D341Med (cell line): ENCODE measurements at places on chromosomes 1 and 21.

- DNase-seq = no peak
These were observed 56.8 kb downstream of the KCNAB2 start for GRCh38 chr1:6102532-6102845.

GRCh38 chr1:81349194-81349965 lies 451.4 kb upstream of the ADGRL2 start:
- DNase-seq = no peak

DNA sequence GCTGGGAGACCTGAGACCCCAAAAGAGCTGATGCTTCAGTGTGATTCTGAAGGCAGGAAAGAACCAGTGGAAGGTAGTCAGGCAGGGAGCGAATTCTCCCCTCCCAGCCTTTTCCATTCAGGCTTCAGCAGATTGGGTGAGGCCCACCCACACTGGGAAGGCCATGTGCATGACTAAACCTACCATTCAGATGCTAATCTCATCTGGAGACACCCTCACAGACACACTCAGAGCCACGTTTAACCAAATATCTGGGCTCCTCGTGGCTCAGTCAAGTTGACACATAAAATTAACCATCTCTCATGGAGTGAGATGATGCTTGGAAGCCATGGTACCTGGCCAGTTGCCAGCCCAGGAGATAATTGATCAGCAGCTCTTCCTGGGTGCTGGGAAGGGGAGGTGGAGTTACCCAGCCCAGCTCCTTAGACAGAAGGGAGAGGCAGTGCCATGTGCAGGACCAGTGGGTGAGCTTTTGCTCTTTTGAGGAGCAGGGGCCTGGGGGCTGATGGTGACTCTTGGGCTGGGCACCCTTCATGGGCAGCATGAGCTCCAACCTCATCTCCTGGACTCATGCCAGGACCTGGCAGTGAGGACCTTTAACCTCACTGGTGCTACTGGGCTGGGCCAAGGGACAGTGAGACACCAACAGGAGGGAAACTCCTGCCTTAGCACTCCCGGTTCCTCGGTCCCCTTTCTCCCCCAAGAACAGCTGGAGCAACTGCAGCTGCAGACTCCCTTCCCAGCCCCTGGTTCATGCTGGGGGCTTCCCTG lies 89.0 kb upstream of the ACTL8 start:
- DNase-seq = no peak

DNA sequence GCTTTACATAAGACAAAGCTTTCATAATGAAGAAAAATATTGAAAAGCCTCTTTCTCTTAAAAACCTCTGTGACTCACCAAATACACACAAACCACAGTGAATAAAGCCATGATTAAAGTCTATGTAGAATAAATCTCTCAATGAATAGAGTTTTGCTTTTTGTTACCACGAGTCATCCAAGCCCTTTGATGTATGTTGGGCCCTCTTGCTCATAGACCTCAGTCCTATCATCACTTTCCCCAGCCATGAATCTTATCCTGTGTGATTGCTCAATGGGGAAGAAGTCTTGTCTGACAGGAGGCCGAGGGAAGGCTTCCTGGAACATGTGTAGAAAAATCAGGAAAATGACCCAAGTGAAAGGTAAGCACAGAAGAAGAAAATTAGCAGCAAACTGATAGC lies 60.8 kb downstream of the NGF start:
- no peak for DNase-seq

DNA sequence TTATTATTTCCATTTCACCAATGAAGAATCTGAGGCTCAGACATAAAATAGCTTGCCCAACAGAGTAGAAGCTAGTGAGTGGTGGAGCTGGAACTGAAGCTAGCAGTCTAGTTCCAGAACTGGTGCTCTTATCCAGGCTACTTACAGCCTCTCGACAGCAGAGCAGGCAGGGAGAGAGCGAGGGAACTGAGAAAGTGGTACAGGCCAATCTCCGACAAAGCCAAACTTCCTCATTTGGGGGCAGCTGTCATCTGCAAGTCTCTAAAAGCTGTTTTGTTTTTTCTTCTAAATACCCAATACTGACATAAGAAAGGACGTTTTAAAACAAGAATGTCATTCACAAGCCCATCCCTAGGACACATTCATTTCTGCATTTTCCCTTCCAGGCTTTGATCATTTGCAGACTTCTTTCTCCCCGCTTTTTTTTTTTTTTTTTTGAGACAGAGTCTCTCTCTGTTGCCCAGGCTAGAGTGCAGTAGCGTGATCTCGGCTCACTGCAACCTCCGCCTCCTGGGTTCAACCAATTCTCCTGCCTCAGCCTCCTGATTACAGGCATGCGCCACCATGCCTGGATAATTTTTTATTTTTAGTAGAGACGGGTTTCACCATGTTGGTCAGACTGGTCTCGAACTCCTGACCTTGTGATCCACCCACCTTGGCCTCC lies 20.0 kb downstream of the YIPF1 start:
- DNase-seq = no peak

DNA sequence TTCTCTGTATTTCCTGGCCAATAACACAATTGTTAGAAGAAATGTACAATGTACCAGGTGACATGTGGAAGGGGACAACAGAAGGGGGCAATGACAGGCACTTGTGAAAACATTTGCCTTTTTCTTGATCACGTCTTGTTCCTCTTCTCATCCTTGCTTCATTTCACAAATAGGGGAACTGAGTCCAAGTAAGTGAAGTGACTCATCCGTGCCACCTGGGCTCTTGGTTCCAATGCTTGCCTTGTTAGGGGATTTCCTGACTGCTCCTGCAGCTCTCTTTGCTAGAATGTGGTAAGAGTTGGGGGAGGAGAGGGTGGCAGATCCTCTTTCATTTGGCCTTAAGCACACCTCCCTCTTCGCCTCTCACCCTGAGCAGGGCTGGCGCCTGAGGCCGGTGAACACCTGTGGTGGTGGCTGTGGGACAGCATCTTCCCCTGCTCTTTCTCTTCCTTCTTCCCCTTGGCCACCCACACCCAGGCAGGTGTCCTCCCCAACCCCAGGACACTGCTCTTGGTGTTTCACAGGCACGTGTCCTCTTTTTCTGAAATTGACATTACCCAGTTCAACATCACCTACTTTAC lies 2.2 kb upstream of the RHEX start:
- DNase-seq = no peak

GRCh38 chr1:75126611-75127101 lies 7.5 kb upstream of the LHX8 start:
- no peak for DNase-seq

GRCh38 chr1:98898940-98899339 lies 105.7 kb downstream of the PLPPR5 start:
- no peak for DNase-seq

DNA sequence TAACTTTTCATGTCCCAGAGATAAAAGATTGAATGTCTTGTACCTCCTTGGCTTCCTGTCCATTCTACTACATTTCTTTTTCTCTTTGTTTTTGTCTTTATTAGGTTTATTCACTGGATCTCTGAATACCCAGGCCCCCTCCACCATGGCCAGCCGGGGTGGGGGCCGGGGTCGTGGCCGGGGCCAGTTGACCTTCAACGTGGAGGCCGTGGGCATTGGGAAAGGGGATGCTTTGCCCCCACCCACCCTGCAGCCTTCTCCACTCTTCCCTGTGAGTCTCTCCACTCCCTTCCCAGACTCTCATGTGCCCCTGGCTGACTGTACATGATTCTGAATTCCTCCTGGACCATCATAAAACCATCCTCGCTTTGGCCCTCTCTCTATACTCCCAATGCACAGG lies 10.2 kb downstream of the POLR3GL start:
- DNase-seq = no peak

DNA sequence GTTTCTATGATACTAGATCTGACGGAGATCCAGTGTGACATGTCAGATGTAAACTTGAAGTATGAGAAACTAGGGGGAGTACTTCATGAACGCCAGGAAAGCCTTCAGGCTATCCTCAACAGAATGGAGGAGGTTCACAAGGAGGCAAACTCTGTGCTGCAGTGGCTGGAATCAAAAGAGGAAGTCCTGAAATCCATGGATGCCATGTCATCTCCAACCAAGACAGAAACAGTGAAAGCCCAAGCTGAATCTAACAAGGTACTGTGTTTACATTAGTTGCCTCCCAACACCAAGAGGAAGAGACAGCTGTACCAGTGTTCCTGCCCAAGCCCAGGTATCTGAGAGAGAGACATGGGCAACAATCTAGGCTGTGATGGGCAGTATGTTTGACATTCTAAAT lies 112.2 kb upstream of the BMP8A start:
- DNase-seq = no peak

DNA sequence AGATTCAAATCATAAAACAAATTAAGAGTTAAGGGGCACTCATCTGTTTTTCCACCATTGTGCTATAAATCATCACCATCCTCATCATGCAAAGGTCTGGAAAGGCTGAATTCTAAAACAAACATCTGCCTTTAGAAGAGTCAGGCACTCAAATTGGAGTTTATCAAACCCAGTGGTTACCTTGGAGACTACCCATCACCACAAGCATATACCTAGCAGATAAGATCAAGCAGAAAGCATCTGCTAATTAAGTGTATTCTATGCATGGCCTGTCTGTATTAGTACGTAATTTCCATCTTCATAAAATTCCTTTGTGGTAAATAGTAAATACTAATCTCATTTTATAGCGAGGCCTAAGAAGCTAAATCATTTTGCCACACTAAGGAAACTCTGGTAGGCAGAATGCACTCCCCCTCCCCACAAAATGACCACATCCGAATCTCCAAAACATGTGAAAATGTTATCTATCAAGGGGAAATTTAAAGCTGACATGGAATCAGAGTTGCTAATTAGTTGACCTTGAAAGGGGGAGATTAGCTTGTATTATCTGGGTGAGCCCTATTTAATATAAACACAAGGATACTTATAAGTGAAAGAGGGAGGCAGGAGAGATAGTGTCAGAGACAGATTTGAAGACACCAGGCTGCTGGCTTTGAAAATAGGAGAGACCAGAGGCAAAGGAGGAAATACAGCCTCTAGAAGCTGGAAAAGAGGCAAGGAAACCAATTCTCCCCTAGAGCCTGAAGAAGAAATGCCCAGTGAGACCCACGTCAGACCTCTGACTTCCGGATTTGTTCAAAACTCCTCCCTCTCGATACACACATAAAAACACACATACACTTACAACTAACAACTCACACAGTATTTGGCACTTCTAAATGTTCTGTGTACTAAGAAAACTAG lies 23.2 kb downstream of the ARID4B start:
- DNase-seq = peak; percentile 40

GRCh38 chr1:182170891-182171461 lies 109.5 kb upstream of the ZNF648 start:
- DNase-seq = no peak

GRCh38 chr1:165483412-165483811 lies 38.5 kb upstream of the RXRG start:
- no peak for DNase-seq

DNA sequence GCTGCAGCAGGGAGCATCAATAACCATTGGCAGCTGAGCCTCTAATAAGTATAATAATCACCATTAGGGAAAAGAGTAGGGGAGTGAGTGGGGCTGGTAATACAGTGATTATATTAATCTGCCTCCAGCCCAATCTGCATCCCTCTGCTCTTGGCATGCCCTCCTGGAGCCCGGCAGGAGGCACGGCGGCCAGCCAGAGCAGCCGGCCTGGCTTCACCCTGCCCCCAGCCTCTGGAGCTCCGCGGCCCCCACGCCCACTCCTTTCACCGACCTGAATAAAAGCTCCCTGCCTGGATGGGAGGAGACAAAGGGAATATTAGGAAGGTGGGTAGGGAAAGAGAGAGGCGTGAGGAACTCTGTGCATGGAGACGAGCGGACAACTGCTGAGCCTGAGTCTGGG lies 28.3 kb downstream of the OPTC start:
- DNase-seq = peak; percentile 84

DNA sequence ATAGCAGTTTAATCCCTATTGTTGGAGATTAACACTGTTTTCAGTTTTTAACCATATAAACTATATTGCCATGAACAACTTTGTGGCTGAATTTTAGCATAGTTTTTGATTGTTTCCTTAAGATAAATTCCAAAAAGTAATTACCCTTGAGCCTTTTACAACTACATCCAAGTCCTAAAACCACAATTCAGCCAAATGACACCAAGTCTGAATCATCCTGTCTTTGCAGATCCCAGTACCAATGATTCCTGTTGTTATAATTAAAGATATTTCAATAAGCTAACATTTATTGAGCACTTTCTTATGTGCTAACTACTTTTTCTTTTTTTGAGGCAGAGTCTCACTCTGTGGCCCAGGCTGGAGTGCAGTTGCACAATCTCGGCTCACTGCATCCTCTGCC lies 35.6 kb downstream of the IL23R start:
- DNase-seq = no peak

DNA sequence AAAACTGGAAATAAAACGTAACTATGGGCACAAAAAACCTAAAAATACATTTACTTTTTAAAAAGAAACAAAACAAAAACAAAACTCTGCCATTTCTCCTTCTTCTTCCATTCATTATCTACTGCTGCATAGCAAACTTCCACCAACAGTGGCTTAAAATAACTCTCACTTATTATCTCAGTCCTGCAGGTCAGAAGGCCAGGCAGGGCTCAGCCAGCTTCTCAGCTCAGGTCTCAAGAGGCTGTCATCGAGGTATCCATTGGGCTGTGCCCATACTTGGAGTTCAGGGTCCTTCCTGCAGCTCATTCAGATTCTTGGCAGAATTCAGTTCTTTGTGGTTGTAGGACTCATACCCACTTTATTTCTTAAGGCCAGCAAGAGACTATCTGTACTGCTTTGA lies 352.7 kb upstream of the PLD5 start:
- no peak for DNase-seq

DNA sequence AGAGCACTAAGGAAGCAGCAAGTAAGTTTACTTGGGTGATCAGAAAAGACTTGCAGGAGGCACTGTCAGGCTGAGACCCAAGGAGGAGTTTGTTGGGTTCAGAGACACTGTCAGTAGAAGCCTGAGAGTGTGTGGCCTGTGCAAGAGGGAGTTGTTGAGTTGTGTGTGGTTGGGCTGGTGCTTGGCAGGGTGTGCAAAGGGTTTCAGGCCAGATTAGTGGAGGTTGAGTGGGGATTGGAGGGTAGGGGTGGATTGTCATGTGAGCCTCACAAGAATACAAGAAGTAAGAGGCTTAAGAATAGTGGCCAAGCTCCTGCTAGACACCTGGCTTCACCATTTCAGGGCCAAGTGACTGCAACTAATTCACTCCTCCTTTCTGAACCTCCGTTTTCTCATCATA lies 8.9 kb upstream of the KIF21B start:
- peak; percentile 85 for DNase-seq

GRCh38 chr1:54774820-54775498 lies 10.6 kb upstream of the PARS2 start:
- DNase-seq = peak; percentile 87

DNA sequence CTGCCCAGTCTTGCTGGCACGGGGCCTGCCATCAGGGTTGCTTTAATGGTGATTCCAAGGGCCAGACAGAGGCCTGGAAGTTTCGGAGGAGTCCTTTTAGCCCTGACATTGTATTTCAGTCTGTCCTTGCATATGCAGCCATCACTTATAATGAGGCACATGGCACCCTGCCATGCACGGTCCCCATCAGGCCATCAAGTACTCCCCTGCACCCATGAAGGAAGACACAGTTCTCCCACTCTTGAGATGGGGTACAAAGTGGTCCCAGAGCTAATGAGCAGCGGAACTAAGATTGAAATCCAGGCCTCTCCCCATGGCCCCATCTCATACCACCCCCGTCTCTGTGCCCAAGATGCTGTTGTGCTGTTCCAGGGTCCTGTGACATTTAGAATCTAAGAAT lies 596.6 kb downstream of the PTPRU start:
- peak; percentile 0 for DNase-seq

GRCh38 chr1:89459081-89459480 lies 65.5 kb upstream of the LRRC8B start:
- no peak for DNase-seq
